Daoy (cell line): ENCODE measurements at places on chromosomes 3 and 15. TPM values are rescaled to one million over a fixed set of nuclear protein-coding genes. Genes with fewer than 3 reads are reported as not detected.

- no peak for DNase-seq
These were observed 250.2 kb upstream of the MME start for GRCh38 chr3:154829929-154830328.

DNA sequence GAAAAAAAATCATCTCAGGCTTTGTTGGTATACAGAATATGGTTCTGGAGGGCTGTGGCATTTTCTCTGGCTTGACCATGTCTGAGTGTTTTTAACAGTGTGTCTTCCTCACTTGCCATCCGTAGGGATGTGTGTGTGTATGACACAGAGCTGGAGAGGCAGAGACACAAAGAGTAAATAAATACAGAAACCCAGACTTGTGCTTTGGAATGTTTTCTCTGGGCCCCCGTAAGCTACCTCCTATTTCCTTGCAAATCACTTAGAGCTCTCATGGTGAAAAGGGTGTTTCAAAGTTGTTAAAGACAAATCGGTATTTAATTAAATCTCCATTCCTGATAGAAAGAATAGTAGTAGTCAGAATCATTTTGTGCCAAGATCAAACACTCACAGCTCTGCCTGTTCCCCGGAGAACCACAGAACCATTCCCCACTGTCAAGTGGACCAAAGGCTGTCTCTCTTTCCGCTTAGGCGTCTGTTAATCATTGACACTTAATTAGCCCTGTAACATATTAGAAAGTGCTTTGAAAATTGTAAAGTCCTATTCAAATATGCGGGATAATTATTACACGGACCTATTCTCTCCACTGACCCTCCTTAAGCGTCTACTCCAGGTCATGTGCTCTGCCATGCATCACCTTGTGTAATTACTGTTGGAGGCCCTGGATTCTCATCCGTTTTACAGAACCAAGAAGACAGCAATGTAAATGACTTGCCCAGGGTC is 313.6 kb upstream of the TLE3 start:
- DNase-seq, result no peak

- no peak for DNase-seq
These were observed 41.0 kb upstream of the IREB2 start for GRCh38 chr15:78396976-78397375.

RPP25 gene
- total RNA-seq, result 2.2 and 3.2 TPM in 2 replicates

CDHR4 gene
- not detected in 2 replicates for total RNA-seq
